H1 (cell line): ENCODE measurements at places on chromosomes 1 and 21. TPM values are rescaled to one million over a fixed set of nuclear protein-coding genes. Genes with fewer than 3 reads are reported as not detected.

Gene AURKAIP1
- 87.8 and 138 TPM in 2 replicates for polyA plus RNA-seq

Gene CD2
- polyA plus RNA-seq, result not detected in 2 replicates

Gene KRTAP21-2
- not detected in 2 replicates for polyA plus RNA-seq

Gene NGF
- polyA plus RNA-seq, result 1.6 TPM in 2 replicates

Gene OR6N1
- polyA plus RNA-seq, result not detected in 2 replicates

Gene PCSK9
- 22.3 and 39.4 TPM in 2 replicates for polyA plus RNA-seq

GRCh38 chr1:156496211-156496761, 4.3 kb downstream of the MEF2D start:
- no peak overlapping the region for H3K4me3 ChIP-seq
- no peak for DNase-seq
- no peak overlapping the region for H3K27ac ChIP-seq
- H3K4me1 ChIP-seq, result peaks cover 49% of the 10 kb centered on the region
- no peaks in the 10 kb centered on the region for H3K36me3 ChIP-seq

GRCh38 chr1:210239349-210240111, 6.9 kb downstream of the SERTAD4 start:
- DNase-seq, result no peak
- no peak overlapping the region for H3K27ac ChIP-seq
- H3K36me3 ChIP-seq, result no peaks in the 10 kb centered on the region
- H3K4me1 ChIP-seq, result peaks cover 14% of the 10 kb centered on the region

DNA sequence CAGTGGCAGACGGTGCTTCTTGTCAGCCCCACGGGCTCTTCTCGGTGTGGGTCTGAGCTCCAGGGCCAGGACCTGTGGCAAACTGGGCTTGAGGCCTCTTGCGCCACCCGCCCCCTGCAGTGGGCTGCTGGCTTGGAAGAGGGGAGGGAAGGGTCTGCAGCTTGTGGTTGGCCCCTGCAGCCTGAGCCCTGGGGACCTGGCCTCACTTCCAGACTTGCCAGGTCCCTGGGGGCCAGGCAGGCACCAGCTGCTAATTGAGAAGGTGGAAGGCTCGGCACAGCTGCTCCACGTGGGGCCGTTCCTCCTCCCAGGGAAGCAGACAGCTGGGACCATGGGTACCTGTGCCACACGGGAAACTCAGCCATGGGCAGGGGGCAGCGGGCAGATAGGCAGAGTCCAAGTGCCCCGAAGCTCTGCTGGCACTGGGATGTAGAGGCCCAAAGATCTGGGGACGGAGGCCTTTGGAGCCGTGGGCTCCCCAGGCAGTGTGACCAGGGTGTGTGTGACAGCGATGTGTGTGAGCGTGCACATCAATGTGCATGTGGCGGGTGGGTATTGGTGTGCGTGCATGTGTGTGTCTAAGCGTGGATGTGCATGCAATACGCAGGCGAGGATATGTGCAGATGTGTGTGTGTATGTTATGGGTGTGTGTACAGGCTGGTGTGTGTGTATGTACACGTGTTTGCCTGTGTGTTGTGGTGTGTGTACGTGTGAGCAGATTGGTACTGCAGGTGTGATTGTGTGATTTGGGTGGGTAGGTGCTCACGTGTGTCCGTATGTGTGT, 39.3 kb downstream of the TP73 start:
- no peaks in the 10 kb centered on the region for H3K36me3 ChIP-seq
- H3K4me1 ChIP-seq, result peaks cover 22% of the 10 kb centered on the region
- DNase-seq, result no peak
- no peak overlapping the region for H3K27ac ChIP-seq
- H3K4me3 ChIP-seq, result no peak overlapping the region

GRCh38 chr1:109971559-109971958, 13.0 kb upstream of the AHCYL1 start:
- no peak overlapping the region for H3K27ac ChIP-seq
- H3K4me1 ChIP-seq, result no peaks in the 10 kb centered on the region
- no peaks in the 10 kb centered on the region for H3K36me3 ChIP-seq
- DNase-seq, result no peak
- H3K27me3 ChIP-seq, result no peaks in the 10 kb centered on the region

DNA sequence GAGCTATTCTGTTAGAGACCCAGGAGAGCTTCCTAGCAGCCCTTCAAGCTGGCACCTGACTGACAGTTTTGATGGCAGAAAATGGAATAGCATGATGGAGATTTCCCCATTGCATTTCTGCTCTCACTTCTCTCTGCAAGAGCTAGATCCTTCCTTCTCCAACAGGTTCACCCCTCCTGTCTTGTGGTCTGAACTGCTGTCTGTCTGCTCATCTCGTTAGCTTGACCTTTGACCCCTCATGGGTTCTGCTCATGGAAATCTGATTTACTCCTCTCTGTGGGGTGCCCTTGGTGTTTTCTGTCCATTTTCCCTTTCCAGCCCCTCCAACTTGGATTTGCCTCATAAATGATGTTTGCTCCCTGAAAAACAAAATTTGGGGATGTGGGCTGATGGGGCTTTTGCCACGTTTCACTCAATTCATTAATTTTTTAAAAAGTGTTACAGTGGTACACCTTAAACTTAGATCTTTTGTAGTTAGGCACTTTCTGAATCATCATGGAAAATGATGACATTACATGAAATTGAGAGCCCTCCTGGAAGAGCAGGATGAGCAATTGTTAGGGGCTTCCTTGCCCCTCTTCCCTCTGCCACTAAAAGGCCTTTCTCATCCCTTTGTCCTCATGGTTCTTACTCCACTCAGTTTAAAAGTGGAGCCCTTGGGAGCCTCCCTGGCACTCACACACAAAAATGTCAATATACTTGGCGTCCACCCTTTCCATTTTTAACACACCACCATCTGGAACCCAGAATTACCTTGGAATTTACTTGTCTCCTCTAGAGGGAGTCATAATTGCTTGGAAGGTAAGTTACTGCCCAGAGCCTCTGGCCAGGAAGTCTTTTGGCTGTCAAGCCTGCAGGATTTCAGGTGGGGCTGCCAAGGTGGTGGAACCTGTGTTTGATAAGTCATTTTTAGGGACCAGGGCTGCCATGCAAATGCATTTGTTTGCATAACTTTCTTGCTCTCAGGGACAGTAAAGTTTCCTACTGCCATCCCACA, 31.9 kb upstream of the IL19 start:
- no peak for DNase-seq
- H3K36me3 ChIP-seq, result no peaks in the 10 kb centered on the region
- no peak overlapping the region for H3K27ac ChIP-seq
- H3K4me3 ChIP-seq, result no peak overlapping the region
- no peaks in the 10 kb centered on the region for H3K27me3 ChIP-seq
- no peaks in the 10 kb centered on the region; the same call in 1 of the 2 replicates for H3K4me1 ChIP-seq

- no peak for DNase-seq
- no peaks in the 10 kb centered on the region for H3K27me3 ChIP-seq
- no peak overlapping the region for H3K27ac ChIP-seq
- no peaks in the 10 kb centered on the region for H3K36me3 ChIP-seq
- no peaks in the 10 kb centered on the region for H3K4me1 ChIP-seq
- H3K4me3 ChIP-seq, result no peak overlapping the region
Measured at GRCh38 chr1:192983349-192983980, 75.7 kb downstream of the UCHL5 start.

GRCh38 chr1:174448974-174449373, 1.2 kb downstream of the GPR52 start:
- H3K4me3 ChIP-seq, result no peak overlapping the region
- no peaks in the 10 kb centered on the region for H3K36me3 ChIP-seq
- peaks cover 5% of the 10 kb centered on the region; the same call in 1 of the 2 replicates for H3K4me1 ChIP-seq

- no peaks in the 10 kb centered on the region for H3K4me1 ChIP-seq
- no peak overlapping the region for H3K27ac ChIP-seq
- no peaks in the 10 kb centered on the region; the same call in 1 of the 2 replicates for H3K27me3 ChIP-seq
- no peak for DNase-seq
Measured at GRCh38 chr1:228870041-228870713, 134.9 kb downstream of the RHOU start.

DNA sequence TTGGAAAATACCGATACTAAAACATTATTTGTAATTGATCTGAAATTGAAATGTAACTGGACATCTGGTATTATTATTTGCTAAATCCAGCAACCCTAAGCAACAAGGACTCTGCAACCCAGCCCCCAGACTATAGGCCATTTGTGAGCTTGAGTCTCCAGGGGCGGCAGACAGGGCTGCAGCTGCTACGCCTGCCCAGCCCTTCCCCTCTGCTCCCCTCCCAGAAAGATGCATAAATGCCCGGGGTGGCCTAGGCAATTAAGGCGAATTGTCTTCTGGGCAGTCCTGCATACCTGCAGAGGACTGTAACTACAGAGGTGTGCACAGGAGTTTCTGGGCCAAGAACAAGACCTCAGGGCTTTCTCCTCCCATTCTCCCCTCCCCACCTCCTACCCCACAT, 41.2 kb upstream of the LBR start:
- H3K36me3 ChIP-seq, result no peaks in the 10 kb centered on the region
- H3K4me1 ChIP-seq, result peaks cover 9% of the 10 kb centered on the region
- no peak overlapping the region for H3K4me3 ChIP-seq
- H3K27me3 ChIP-seq, result no peaks in the 10 kb centered on the region

- no peaks in the 10 kb centered on the region for H3K27me3 ChIP-seq
- no peak for DNase-seq
- peak overlapping the region; percentile 75 for H3K4me3 ChIP-seq
- H3K4me1 ChIP-seq, result peaks cover 8% of the 10 kb centered on the region; the same call in 1 of the 2 replicates
- H3K36me3 ChIP-seq, result no peaks in the 10 kb centered on the region
Measured at GRCh38 chr1:51421964-51422363, 91.6 kb upstream of the TTC39A start.

DNA sequence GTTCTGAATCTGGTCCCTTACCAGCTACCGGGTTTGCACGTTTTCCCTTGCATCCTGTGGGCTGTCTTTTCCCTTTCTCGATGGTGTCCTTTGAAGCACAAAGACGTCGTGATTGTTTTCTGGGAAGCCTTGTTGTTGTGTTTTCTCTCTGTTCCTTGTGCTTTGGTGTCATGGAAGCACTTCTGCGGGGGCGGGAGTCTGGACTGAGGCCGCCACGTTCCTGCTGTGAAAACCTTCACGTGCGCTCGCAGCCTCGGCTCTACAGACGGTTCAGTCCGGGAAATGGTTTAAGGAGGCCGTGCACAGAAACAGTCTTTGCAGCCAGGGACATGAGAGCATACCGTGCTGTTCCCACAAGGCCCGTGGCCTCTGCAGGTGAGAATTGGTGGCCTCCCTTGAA, 68.5 kb downstream of the SKI start:
- no peak overlapping the region for H3K4me3 ChIP-seq
- no peaks in the 10 kb centered on the region; the same call in 1 of the 2 replicates for H3K36me3 ChIP-seq
- no peak for DNase-seq

GRCh38 chr21:42739061-42739931, 85.9 kb downstream of the PDE9A start:
- no peaks in the 10 kb centered on the region for H3K27me3 ChIP-seq
- no peak overlapping the region for H3K27ac ChIP-seq
- no peak for DNase-seq

GRCh38 chr1:196178083-196178635, 430.1 kb downstream of the KCNT2 start:
- H3K27me3 ChIP-seq, result no peaks in the 10 kb centered on the region
- H3K4me1 ChIP-seq, result no peaks in the 10 kb centered on the region
- no peak for DNase-seq
- H3K4me3 ChIP-seq, result no peak overlapping the region
- no peaks in the 10 kb centered on the region for H3K36me3 ChIP-seq
- no peak overlapping the region for H3K27ac ChIP-seq

DNA sequence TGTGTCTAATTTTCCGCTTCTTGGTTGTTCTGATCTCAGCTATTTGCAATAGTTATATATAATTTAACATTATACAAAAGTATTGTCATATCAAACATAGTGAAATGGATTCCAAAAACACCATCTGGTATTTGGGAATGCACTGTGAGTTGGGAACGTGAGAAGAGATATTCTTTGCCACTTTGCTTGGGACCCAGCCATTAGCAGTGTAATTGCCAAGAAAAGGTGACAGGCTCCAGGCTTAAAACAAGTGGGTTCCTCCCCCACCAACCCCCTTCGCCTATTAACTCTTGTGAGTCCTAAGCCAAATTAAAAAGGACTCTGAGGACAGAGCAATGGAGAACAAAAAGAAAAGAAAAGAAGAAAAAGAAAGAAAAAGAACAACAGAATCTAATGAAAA, 186.7 kb upstream of the NFIA start:
- H3K4me1 ChIP-seq, result no peaks in the 10 kb centered on the region; the same call in 1 of the 2 replicates
- no peak overlapping the region for H3K27ac ChIP-seq
- H3K4me3 ChIP-seq, result no peak overlapping the region
- no peak for DNase-seq

DNA sequence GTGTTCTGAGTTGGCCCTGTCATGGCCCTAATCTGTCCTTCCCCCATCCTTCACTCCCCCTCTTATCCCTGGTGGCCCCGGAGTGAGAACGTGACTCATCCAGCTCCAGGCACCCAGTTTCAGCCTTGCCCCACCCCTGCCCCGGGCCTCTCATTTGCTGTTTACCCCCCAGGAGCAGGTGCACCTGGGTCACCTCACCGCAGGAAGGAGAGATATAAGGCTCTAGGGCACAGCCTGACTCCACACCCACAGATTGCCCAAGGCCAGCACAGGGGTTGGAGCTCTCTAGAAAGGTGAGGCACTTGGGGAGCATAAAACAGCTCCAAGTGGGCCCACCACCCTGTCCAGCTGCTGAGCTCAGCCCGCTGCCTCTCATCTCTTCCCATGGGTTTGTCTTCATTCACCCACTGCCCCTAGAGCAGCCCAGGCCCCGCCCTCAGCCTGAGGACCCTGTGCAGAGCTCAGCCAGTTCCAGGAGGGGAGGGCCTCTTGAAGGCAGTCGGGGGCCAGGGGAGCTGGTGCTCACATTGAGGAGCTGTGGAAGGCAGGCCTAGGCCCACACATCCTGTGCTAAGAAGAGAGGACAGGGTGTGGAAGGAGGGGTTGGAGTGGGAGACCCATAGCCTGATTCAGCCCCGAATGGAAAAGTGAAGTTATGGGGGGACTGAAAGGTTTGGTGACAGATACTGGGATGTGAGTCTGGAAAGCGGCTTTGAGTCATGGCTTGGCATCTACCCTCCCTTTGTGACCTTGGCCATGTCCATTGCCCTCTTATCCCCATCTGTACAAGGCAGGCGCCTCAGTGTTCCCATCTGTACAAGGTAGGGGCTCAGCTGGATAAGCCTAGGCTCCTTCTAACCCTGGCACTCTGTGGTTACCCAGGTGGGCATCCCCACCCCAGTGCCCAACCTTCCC, 16.1 kb upstream of the GPR37L1 start:
- H3K27me3 ChIP-seq, result no peaks in the 10 kb centered on the region
- peak overlapping the region; percentile 70; the same call in 1 of the 2 replicates for H3K27ac ChIP-seq
- no peak overlapping the region for H3K4me3 ChIP-seq
- DNase-seq, result no peak

DNA sequence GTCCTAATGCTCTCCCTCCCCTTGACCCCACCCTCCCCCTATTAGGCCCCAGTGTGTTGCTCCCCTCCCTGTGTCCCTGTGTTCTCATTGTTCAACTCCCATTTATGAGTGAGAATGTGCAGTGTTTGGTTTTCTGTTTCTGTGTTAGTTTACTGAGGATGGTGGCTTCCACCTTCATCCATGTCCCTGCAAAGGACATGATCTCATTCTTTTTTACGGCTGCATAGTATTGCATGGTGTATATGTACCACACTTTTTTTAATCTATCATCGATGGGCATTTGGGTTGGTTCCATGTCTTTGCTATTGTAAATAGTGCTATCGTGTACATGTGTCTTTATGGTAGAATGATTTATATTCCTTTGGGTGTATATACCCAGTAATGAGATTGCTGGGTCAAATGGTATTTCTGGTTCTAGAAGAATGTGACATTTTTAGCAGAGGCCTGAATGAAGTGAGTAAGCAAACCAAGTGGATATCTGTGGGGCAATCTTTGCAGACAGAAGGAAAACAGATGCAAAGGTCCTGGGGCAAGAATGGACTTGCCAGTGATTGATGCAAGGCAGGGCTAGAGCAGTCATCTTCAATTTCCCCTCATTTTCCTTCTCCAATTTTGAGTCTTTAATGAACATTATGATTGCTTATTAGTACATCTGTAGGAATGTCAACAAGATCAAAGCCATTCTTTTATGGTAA, 50.2 kb downstream of the UBE4B start:
- H3K4me1 ChIP-seq, result no peaks in the 10 kb centered on the region
- DNase-seq, result no peak
- no peak overlapping the region for H3K27ac ChIP-seq
- H3K4me3 ChIP-seq, result no peak overlapping the region
